ENCODE measurements at places on chromosomes 1 and 21.

DNA sequence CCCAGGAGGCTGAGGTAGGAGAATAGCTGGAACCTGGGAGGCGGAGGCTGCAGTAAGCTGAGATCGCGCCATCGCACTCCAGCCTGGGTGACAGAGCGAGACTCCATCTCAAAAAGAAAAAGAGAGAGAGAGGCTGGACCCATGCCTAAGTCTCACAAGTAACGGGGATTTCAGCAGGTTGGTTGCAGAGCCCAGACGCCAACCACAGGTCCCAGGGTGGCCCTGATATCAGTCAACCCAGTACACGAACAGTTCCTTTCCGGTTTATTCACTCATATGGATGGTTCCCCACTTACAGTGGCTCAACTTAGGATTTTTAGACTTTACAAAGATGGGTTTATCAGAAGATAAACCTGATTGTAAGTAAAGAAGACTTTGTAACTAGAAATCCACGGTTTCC lies 40.9 kb downstream of the CLSTN1 start:
- DNase-seq = no peak

DNA sequence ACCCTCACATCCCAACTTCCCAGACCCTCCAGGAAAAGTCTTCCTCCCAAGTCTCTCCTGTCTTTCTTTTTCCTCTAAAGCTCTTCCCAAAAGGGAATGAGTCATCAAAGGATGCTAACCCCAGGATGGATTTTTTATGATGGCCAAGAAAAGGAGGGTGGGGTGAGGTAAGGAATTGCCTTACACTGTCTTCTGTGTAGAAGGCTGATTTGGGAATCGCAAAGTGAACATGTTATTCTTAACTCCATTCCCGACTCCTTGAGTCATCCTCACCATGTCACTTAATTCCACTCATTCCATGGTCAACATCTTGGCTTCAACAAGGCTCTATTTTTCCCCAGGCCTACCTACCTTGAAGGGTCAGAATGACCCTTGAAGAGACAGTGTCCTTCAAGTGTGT lies 44.0 kb downstream of the TBX15 start:
- DNase-seq = no peak

DNA sequence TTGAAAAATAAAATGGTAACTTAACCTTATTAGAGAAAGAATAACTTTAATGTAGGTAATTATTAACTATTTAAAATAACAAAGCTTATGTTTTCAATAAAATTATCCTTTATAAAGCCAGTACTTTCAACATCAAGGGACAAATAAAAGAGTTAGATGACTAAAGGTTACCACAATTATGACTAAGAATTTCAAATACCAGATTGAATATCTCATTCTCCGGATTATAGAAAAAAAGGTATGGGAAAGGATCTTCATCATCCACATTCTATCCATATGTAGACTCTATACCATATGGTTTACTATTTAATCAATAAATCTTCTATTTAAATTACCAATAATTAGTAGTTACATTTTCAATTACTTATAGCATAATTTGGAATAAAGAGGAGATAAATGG lies 62.8 kb downstream of the TOR3A start:
- DNase-seq = no peak

- no peak for DNase-seq
Measured at GRCh38 chr1:113652771-113653170, 106.5 kb downstream of the PHTF1 start.

GRCh38 chr1:95304803-95305202 lies 70.8 kb downstream of the RWDD3 start:
- DNase-seq = no peak

DNA sequence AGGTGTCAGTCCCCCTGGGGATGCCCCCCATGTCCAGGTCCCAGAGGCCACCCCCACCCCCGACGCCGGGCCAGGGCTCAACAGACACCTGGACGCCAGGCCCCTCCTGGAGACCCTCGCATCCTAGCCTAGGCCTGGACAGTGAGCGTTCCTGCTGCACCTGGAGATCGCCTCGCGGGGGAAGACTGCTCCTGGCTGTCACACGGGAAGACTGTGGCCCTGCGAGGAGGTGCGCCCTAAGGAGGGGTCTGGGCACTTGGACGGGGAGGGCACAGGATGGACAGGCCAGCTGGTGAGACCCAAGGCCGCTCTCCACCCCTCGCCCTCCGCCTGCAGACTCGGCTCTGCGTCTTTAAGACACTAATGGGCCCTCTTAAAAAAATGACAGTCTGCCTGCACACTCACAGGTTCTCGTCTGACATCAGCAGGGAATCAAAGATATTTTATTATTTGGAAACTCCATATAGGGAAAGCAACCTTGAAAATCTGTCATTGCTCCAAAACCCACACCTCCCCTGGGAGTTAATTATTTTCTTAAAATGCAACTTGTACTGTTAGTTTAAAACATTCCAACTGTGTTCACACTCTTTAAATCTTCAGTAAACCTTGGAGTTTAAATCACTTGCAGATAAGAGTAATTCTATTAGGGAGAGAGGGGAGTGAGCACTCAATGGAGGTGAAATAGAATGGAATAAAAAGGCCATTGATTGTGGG lies 45.6 kb upstream of the ACTRT2 start:
- no peak for DNase-seq

GRCh38 chr1:211345719-211346118 lies 19.1 kb downstream of the TRAF5 start:
- no peak for DNase-seq

DNA sequence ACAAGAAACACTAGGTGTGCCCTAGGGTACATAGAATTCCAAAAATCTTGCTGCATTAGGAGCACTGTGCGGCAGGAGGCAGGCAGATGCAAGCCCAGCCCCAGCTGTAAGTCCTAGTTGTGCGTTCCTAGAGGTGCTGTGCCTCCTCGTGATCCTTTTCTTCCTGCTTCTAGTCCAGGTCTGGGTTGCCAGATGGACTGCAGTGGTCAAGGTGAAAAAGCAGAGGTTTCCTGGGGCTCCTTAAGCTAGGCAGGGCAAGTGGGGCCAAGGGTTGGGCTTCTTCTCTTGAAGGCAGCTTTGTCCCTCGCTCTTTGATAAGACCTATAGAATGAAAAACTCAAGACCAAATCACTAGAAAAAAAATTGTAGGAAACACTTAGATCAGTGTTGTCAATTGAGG lies 21.6 kb upstream of the SLC45A3 start:
- DNase-seq = no peak

- DNase-seq = no peak
Measured at GRCh38 chr1:15851210-15852035, 3.9 kb downstream of the SPEN start.

DNA sequence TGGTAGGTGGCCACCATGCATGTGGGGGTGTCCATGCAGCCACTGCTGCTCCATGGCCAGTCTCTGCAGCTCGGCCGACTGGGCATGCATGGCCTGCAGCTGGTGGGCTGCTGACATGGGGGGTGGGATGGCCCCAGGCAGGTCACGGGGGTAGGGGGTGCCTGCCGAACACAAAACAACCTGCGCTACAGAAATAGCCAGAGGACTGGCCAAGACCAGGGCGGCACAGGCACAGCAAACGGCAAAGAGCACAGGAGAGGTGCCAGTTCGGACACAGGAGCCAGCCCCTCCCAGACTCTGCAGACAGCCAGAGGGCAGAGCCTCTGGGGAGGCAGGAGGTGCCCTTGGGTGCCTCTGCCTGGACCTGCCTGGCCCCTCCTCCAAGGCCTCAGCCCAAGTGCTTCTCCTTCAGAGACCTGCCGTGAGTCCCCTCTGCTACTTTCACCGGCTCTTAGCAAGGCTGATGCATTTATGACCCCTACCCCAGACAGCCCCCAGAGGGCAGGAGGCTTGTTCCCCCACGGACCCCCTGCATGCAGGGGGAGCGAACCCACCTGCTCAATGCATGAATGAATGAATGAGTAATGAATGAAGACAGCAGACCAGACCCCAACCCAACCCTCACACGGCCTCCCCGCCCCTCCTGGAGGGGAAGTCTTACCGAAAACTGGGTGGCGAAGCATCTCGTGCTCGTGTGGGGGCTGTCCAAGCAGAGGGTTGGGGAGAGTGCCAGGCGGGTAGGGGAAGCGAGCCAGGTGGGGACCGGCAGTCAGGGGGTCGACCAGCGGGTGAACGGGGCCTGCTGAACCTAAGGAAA lies 37.7 kb downstream of the SLC45A1 start:
- no peak for DNase-seq

- DNase-seq = no peak
Measured at GRCh38 chr1:205810448-205811157, 2.4 kb downstream of the SLC41A1 start.

GRCh38 chr1:60715970-60716369 lies 366.4 kb upstream of the NFIA start:
- DNase-seq = no peak

GRCh38 chr1:113887402-113888175 lies at the start of gene BCL2L15:
Gene BCL2L15 (minus strand): TSS chr1:113887581. CDS start chr1:113887375, 206 bp downstream.
- DNase-seq = no peak

- DNase-seq = no peak
Measured at GRCh38 chr1:201896951-201897391, 8.3 kb downstream of the SHISA4 start.

- DNase-seq = no peak
Measured at GRCh38 chr1:66248746-66249145, 285.2 kb upstream of the SGIP1 start.

GRCh38 chr21:36676039-36676950 lies 22.6 kb upstream of the SIM2 start:
- DNase-seq = no peak

DNA sequence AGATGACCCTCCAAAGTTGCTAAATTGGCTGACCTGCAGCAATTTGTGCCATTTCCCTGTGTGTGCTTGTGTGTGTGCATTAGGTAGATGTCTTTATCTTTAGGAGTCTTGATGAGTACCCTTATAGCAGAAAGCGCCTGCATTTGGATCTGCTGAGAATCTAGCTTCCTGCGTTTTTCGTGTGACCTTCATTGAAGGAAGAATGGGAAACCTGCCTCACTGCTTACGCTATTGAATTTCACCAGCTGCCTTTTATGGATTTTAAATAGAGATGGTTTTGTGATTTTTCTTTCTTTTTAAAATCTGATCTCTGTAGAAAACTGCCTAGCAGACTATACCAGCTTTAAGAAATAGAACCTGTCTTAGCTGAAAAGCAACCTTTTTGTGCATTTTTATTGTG lies 124.5 kb downstream of the CACHD1 start:
- no peak for DNase-seq

- DNase-seq = no peak
Measured at GRCh38 chr1:205374210-205375078, 17.7 kb upstream of the KLHDC8A start.

GRCh38 chr1:186283374-186283773 lies 91.7 kb downstream of the TPR start:
- DNase-seq = no peak

GRCh38 chr1:191022856-191023255 lies 545.2 kb upstream of the BRINP3 start:
- DNase-seq = no peak

DNA sequence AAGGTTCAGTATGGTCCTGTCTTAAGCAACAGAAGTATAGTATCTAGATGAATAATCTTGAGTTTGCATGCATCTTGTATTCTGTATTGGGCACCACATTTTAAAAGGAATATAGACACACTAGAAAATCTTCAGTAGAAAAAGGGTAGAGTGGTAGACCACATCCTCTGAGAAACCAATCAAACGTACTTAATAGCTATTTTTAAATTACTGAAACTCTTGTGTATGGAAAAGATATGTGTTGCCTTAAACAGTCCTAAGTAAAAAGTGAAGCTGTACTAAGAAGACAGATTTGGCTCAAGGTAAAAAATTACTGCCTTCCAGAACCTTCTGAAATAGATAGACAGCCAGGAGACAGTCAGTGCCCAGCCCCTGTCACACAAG lies 3.1 kb downstream of the CTXND2 start:
- DNase-seq = no peak

All from stimulated activated CD4-positive, alpha-beta T cell treated with anti-CD3 and anti-CD28 coated beads, TNF-alpha, amount 100 ng/mL, for 4 hours (primary cell).